Natural killer cell (primary cell): ENCODE measurements at places on chromosomes 16 and 17. TPM values are rescaled to one million over a fixed set of nuclear protein-coding genes. Genes with fewer than 3 reads are reported as not detected.

ABCC11 gene
- total RNA-seq: 0.20 TPM

NPIPB9 gene
- total RNA-seq: 12.2 TPM

MPP2 gene
- 0.85 TPM for total RNA-seq

GH2 gene
- not detected for total RNA-seq

IGF2BP1 gene
- not detected for total RNA-seq

CEP95 gene
- 187 TPM for total RNA-seq

SRSF2 gene
- total RNA-seq: 402 TPM

PRAC2 gene
- not detected for total RNA-seq

TMEM238L gene
- total RNA-seq: not detected

JPH3 gene
- total RNA-seq: not detected

MPV17L gene
- 0.07 TPM for total RNA-seq

DNA sequence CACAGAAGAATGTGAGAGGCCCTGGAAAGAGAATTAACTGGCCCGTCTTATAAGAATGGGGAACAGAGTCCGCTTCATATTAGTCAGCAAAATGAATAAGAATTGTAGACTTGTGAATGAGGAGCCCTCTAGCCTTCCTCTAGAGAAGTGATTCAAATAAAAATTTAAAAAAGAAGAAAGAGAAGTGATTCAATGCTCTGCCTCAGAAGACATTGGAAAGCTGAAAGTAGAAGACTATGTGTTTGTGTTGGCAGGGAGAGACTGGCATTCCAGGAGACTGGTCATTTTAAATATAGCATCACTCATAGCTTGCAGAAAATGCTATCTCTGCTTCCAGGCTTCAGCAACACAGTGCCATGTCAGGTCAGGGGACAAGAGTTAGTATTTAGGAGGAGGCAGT lies 190.6 kb upstream of the HS3ST3A1 start:
- no peak overlapping the region for H3K4me3 ChIP-seq
- H3K4me1 ChIP-seq: no peaks in the 10 kb centered on the region

GRCh38 chr16:35201151-35201550 lies 1741.7 kb downstream of the TP53TG3F start:
- DNase-seq: no peak
- no peaks in the 10 kb centered on the region for H3K36me3 ChIP-seq
- H3K4me3 ChIP-seq: no peak overlapping the region
- H3K27ac ChIP-seq: no peak overlapping the region
- H3K4me1 ChIP-seq: no peaks in the 10 kb centered on the region
- no peaks in the 10 kb centered on the region for H3K27me3 ChIP-seq

GRCh38 chr16:9843424-9844018 lies 338.7 kb downstream of the GRIN2A start:
- H3K27me3 ChIP-seq: no peaks in the 10 kb centered on the region
- no peak overlapping the region for H3K27ac ChIP-seq
- H3K4me1 ChIP-seq: no peaks in the 10 kb centered on the region
- no peak for DNase-seq
- no peaks in the 10 kb centered on the region for H3K36me3 ChIP-seq

DNA sequence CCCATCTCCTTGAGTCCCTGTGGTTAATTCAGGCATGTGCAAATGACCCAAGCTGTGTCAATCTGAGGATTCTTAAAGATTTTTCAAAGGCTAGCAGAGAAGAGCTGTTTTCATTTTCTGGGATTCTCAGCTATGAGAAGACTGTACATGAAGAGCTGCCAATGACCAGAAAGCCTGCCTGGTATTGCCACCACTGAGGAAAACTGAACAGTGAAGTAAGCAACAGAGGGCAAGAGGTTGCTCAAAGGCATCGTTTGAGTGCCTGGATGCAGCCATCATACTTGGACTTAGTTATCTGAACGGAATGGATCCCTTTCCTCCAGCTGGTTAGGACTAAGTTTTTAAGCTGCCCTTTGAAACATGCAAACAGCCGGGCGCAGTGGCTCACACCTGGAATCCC lies 38.4 kb downstream of the FAM20A start:
- H3K4me1 ChIP-seq: no peaks in the 10 kb centered on the region
- no peak for DNase-seq
- no peaks in the 10 kb centered on the region for H3K27me3 ChIP-seq
- no peak overlapping the region for H3K27ac ChIP-seq

DNA sequence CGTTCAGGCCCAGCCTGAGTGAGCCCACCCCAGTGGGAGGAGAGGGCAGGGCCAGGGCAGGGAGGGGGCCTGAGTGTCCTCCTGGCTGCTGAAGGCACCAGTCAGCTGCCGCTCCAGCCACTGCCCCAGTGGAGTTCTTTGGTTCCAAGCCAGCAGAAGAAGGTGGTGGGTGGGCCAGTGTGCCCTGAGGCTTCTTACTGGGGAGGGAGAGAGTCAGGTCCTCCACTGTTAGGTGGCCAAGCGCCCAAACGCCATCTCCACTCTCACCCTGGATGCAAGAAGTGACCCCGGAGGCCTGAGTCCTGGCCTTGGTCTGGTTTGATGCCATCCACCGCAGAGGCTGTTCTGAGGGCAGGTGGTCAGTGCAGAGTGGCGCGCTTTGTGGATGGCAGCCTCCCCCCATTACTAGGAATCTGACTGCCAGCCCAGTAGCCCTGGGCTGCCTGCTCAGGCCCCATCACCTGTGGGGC lies 2.2 kb downstream of the RNF213 start:
- no peaks in the 10 kb centered on the region for H3K27me3 ChIP-seq
- peak overlapping the region; percentile 83 for H3K4me3 ChIP-seq
- peaks cover 10% of the 10 kb centered on the region for H3K36me3 ChIP-seq
- peaks cover 72% of the 10 kb centered on the region for H3K4me1 ChIP-seq
- H3K27ac ChIP-seq: peak overlapping the region; percentile 70

DNA sequence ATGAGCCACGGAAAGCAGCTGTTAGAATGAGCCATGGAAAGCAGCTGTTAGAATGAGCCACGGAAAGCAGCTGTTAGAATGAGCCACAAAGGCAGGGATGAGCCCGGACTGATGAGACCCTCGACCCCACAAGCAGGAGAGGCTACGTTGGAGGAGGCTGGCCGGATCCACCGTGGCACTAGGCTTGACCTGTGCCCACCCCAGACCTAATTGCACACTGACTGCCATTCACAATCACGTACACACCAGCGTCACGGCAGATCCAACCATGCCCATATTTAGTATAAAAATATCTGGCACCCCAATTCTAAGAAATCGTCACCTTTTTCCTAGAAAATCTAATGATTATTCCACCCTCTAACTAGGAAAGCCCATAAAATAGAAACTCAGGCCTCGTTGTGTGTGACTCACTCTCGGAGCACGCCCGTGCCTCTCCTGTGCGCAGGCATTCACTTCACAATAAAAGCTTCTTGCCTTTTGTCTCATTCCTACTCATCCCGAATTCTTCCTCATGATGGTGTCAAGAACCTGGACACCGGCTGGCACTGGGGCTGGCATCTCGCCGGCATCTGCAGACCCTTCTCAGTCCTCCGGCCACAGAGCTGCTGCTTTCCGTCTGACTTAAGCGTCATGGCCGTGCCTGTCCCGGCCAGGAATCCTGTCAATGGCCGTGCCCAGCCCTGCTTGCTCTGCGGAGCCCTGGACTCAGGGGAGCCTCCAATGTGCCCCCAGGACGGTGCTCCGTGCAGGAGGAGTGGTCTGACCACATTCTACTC lies 5.5 kb upstream of the SECTM1 start:
- no peak for DNase-seq
- no peak overlapping the region for H3K4me3 ChIP-seq
- peaks cover 15% of the 10 kb centered on the region for H3K4me1 ChIP-seq
- H3K27me3 ChIP-seq: no peaks in the 10 kb centered on the region

DNA sequence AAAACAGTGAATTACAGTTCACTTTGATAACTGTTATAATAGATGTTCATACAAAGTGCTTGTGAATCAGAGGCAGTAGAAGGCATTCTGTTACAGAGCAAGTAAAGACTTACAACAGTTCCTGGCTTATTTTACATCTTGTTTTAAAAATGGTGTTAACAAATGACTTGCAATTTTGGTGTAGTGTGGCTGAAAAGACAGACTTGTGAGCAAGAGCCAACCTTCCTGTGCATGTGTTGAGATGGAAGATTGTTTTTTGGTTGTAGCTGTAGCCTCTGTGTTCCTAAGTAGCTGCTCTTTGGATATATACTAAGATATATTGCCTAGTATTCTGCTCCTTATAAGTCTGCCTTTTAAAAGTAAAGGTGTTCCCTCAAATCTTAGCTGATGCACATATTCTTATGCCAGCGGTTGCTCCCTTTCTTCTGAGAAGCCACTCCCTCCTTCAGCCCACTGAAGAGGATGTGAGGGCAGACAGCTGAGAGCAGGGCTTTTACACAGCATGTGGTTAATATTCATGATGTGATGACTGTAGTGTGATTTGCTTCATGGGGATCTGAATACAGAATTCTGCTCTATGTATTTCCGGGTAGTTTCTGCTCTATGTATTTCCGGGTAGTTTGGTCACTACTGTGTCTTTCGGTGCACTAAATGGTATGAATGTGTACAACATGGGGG lies 182.3 kb downstream of the PHKB start:
- no peaks in the 10 kb centered on the region for H3K27me3 ChIP-seq
- DNase-seq: peak; percentile 20
- no peak overlapping the region for H3K4me3 ChIP-seq
- H3K36me3 ChIP-seq: peaks cover 8% of the 10 kb centered on the region
- peak overlapping the region; percentile 47 for H3K27ac ChIP-seq

GRCh38 chr17:29518359-29518758 lies 48.5 kb downstream of the ABHD15 start:
- no peak for DNase-seq
- no peak overlapping the region for H3K27ac ChIP-seq
- no peak overlapping the region for H3K4me3 ChIP-seq

DNA sequence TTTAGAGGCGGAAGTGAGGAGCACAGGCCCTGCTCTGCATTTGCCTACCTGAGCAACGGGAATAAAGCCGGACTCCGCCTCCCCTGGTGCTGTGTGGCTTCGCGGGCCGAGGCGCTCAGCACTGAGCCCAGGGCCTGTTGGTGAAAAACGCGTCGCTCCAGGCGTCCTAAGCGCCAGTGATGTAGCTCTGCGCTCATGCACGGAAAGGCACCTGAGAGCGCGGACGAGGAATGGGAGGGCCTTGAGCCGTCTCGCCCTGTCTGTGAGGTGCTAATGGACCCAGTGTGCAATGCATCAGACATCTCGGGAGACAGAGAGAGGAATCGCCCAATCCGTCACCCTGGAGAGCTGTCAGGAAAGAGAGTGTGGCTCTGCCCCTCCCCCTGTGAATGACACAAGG lies 17.2 kb upstream of the ATP2A3 start:
- H3K27ac ChIP-seq: no peak overlapping the region
- H3K4me1 ChIP-seq: peaks cover 7% of the 10 kb centered on the region
- H3K36me3 ChIP-seq: no peaks in the 10 kb centered on the region
- DNase-seq: no peak
- no peak overlapping the region for H3K4me3 ChIP-seq

GRCh38 chr17:76151896-76152454 lies 10.9 kb upstream of the FOXJ1 start:
- H3K4me1 ChIP-seq: peaks cover 7% of the 10 kb centered on the region
- H3K4me3 ChIP-seq: no peak overlapping the region
- no peaks in the 10 kb centered on the region for H3K27me3 ChIP-seq
- no peak overlapping the region for H3K27ac ChIP-seq
- H3K36me3 ChIP-seq: no peaks in the 10 kb centered on the region

- no peak for DNase-seq
- no peak overlapping the region for H3K27ac ChIP-seq
- H3K4me1 ChIP-seq: no peaks in the 10 kb centered on the region
- H3K27me3 ChIP-seq: no peaks in the 10 kb centered on the region
These were observed 147.1 kb downstream of the TANC2 start for GRCh38 chr17:63113167-63113566.

DNA sequence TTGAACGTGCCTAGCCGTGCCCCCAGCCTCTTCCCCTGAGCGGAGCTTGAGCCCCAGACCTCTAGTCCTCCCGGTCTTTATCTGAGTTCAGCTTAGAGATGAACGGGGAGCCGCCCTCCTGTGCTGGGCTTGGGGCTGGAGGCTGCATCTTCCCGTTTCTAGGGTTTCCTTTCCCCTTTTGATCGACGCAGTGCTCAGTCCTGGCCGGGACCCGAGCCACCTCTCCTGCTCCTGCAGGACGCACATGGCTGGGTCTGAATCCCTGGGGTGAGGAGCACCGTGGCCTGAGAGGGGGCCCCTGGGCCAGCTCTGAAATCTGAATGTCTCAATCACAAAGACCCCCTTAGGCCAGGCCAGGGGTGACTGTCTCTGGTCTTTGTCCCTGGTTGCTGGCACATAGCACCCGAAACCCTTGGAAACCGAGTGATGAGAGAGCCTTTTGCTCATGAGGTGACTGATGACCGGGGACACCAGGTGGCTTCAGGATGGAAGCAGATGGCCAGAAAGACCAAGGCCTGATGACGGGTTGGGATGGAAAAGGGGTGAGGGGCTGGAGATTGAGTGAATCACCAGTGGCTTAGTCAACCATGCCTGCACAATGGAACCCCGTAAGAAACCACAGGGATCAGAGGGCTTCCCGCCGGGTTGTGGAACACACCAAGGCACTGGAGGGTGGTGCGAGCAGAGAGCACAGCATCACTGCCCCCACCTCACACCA lies 724 bp downstream of the GAA start:
- H3K27ac ChIP-seq: peak overlapping the region; percentile 75
- no peaks in the 10 kb centered on the region for H3K27me3 ChIP-seq
- H3K4me1 ChIP-seq: peaks cover 20% of the 10 kb centered on the region
- DNase-seq: no peak
- no peaks in the 10 kb centered on the region for H3K36me3 ChIP-seq
- peak overlapping the region; percentile 92 for H3K4me3 ChIP-seq

DNA sequence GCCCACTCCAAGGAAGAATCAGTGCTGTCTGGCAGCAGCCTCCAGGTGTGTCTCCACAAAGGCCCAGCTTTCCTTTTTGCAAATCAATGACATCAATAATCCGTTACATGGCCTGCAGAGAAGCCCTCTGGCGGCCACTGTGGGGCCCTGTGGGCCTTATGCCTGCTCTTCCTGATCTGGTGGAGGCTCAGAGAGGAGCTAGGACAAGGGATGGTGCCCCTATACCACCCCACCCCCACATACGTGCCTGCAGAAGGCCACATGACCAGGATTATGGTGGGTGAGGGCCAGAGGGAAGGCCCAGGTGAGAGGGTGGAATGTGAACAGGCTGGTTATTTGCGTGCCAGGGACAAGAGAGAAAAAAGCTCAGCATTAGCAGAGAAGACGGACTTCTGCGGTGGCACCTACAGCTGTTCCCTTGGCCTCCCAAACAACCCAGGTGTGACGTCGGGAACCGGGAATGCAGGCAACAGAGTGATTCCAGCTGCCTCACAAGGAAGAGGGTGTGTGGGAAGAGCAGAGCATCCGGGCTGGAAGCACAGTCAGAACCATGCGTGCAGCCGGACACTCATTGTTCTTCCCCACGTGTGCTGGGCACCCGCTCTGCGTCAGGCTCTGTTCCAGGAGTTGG lies 22.5 kb downstream of the EIF4A3 start:
- DNase-seq: no peak
- H3K4me3 ChIP-seq: no peak overlapping the region
- no peaks in the 10 kb centered on the region for H3K4me1 ChIP-seq
- H3K27me3 ChIP-seq: no peaks in the 10 kb centered on the region

- no peaks in the 10 kb centered on the region for H3K4me1 ChIP-seq
- no peaks in the 10 kb centered on the region for H3K27me3 ChIP-seq
- no peaks in the 10 kb centered on the region for H3K36me3 ChIP-seq
- H3K27ac ChIP-seq: no peak overlapping the region
- DNase-seq: no peak
These were observed 59.2 kb upstream of the MARCHF10 start for GRCh38 chr17:62867303-62867702.

- no peaks in the 10 kb centered on the region for H3K4me1 ChIP-seq
- no peak overlapping the region for H3K27ac ChIP-seq
- H3K27me3 ChIP-seq: no peaks in the 10 kb centered on the region
- no peaks in the 10 kb centered on the region for H3K36me3 ChIP-seq
These were observed 84.0 kb downstream of the NTN1 start for GRCh38 chr17:9105068-9105868.

GRCh38 chr16:12573300-12573699 lies 230.4 kb downstream of the CPPED1 start:
- peaks cover 11% of the 10 kb centered on the region for H3K4me1 ChIP-seq
- no peaks in the 10 kb centered on the region for H3K27me3 ChIP-seq
- no peak overlapping the region for H3K4me3 ChIP-seq
- H3K36me3 ChIP-seq: peaks cover 1% of the 10 kb centered on the region
- H3K27ac ChIP-seq: no peak overlapping the region
